ENCODE measurements at places on chromosomes 11 and 22.

DNA sequence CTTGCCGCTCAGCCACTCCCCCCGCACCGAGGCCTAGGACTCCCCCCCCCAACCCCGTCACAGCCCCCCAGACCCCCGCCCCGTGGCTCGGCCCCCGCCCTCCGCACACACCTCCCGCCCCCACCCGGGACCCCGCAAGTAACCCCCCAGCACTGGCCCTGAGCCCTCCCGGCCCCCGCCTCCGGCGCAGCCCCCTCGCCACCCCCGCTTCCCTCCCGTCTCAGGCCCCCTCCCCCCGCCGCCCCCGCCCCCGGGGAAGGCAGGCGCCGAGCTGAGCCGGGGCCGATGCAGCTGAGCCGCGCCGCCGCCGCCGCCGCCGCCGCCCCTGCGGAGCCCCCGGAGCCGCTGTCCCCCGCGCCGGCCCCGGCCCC is 1.5 kb downstream of the SHANK3 start:
- DNase-seq = no peak

DNA sequence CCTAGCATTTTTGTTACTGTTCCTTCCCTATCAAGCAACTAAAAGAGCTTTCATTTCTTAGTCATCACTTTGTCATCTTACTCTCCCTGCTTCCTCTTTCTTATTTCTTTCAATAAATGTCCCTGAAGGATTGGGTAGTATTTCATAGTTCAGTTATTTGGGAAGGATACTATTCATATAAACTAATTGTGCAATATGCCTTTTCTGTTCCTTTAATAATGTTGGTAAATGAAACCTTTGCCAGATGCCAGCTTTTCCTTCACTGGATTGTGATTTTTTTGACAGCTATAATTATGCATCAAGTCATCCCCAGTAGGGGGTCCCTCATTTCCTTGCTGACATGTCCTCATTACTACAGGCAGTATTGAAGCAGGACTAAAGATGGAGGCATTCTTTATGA is 101.7 kb downstream of the ATM start:
- DNase-seq = no peak

GRCh38 chr11:96324912-96325311 is 18.1 kb downstream of the MAML2 start:
- no peak for DNase-seq

DNA sequence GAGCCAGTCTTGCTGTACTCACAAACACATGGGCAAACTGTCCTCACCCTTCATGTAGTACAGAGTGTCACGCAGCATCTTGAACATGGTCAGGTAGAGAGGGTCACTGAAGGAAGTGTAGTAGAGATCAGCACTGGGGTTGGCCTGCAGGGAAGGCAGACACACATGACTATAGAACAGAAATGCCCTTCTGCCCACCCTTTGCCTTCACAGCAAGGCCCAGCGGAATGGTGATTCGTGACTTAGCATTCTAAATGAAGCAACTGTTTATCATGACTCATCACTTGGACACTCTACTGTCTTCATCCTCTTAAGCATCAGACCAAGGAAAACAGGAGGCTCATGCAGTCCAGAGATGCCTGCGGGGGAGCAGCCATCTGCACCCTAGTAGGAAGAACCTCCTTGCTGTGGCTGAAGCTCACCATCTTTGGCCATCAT is 33.4 kb downstream of the SERPIND1 start:
- DNase-seq = no peak

DNA sequence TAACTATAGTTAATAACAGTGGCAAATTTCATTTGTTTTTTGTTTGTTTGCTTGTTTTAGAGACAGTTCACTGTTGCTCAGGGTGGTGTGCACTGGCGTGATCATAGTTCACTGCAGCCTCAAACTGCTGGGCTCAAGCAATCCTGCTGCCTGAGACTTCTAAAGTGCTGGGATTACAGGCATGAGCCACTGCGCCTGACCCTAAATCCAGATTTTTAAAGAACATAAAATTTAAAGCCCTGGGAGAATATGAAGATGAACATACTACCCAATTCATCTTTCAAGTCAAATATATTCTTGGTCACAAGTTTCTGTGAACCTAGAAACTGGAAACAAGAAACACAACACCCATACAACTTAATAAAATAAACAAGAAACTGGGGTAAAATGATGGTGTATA is 28.1 kb downstream of the RRAS2 start:
- no peak for DNase-seq

DNA sequence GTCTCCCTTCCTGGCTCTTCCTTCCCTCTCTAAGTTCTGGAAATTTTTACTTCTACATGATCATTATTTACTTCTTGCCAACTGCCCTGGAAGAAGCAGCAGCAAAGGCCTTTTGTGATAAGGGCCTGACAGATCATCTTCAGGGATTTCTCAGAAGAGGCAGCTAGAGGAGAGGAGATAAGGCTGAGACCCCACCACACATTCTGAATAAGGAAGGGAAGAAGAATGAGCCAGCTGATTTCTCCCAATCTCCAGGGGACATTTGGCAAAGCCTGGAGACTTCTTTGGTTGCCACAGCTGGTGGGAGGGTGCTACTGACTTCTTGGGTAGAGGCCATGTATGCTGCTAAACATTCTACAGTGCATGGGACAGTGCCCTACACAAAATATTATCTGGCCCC is 122.4 kb upstream of the OR9Q1 start:
- DNase-seq = no peak

DNA sequence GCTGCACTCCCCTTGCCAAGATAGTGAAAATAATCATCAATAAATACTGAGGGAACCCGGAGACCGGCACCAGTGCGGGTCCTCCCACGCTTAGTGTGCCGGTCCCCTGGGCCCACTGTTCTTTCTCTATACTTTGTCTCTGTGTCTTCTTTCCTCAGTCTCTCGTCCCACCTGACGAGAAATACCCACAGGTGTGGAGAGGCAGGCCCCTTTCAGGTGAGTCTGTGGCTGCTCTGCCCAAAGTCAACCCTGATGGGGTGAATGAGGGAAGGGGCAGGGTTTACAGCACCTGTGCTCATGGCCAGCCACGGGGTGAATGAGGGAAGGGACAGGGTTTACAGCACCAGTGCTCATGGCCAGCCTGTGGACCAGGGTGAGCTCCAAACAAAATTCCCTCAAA is 4.7 kb downstream of the BET1L start:
- DNase-seq = no peak

DNA sequence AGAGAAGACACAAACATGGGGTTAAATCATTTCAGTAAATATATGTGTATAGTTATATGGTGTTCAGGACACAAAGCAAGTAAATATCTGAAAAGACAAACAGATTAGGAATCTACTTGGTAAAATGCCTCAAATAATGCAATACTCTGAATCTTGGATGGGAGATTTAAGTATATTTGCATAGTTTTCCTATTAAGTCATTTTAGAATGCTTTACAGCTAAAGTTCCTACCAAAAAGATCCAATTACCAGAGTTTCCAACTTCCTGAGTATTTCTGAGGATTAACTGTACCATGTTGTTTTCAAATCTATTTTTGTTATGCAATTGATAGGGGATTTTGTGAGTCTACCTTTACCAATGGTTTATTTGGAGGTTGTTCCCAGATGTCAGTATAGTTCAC is 424.4 kb upstream of the CCDC179 start:
- no peak for DNase-seq

DNA sequence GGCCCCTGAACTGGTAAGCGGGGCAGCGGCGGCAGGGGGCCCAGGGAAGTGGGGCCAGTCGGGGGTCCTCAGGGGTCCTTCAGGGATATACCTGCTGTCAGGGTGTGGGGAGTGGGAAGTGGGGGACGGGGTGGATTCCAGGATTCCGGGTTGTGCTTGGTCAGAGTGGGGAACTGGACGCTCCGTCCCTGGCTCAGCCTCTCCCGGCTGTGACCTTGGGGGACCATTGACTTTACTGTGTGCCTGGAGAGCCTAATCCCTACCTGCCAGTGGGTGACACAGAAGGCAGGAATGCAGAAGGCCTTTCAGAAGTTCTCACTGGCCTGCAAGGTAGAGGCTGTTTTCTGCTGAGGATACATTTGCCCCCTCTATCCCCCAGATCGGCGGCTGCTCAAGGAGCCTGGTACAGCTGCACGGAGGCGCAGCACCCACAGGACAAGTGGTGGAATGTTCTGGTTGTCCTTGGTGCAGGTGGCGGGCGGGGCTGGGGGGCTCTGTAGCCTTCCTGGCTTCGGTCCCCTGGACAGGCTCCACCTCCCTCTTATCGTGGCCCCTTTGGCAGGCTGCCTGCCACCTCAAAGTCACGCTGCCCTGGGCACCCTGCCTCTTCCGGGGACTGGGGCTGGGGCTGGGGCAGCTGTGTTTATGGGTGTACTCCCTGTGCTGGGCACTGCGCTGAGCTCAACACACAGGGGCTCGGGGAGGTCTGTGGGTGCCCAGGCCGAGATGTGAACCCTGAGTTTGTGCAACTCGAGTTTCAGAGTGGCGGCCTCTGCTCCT is 18.4 kb downstream of the KCNQ1 start:
- DNase-seq = no peak

GRCh38 chr22:17140826-17141766 is 18.0 kb downstream of the HDHD5 start:
- no peak for DNase-seq

- no peak for DNase-seq
Observed at GRCh38 chr11:61340979-61341378, 8.0 kb downstream of the TKFC start.

DNA sequence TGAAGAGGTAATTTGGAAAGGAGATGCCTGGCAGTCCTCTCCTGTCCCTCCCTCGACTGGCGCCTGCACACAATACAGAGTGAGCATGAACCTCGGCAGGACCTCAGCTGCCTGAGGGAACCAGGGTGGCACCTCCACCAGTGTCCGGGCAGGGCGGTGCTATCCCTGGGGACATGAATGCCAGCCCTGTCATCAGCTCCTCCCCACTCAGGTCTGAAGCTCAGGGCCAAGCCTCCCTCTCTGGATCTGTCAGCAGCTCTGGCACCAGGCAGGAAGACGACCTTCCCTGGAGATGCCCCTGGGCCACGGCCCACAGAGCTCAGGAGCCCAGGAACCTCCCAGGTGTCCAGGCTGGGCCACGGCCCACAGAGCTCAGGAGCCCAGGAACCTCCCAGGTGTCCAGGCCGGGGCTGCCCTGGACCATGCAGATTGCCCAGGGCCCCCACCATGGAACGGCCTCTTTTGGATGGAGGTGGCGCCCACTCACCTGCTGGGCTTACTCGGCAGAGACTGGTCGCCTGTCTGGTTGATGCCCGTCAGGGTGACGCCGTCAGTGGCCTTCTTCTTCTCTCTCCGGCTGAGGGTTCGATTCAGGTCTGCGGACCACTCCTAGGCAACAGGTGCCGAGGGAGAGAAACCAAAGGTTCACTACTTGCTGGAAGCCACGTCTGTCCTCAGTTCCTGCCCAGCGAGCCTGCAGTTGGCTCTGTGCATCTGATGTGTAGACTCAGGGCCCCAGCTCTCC is 21.7 kb upstream of the ARFGAP3 start:
- DNase-seq = no peak

GRCh38 chr11:30015725-30016412 is 961 bp downstream of the KCNA4 start:
- DNase-seq = no peak

All from GM12865 (cell line).